ENCODE measurements at places on chromosomes 16 and 17.
A peak's percentile ranks its signal among the peaks of the same experiment; 100 is the strongest.

DNA sequence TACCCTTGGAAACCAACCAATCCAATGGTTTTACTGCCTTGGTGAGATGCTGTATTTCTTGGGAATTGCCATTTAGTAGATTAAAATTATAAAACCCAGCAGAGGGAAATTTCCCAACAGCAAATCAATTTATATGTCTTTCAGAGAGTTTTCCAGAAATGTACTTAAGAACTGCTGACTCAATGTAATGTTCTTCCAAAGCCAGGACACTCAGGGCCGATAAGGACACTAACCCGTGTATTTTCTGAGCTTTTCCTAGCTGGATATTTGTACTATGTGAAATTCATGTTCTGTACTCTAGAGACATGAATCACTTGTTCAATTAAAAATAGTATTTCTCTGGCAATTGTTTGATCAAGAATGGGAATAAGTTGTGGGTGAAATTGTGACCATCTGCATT lies 121.4 kb downstream of the KCNJ2 start:
- no peak for DNase-seq

- no peak for DNase-seq
Observed at GRCh38 chr17:44547625-44548267, 9.5 kb upstream of the FZD2 start.

- no peak for DNase-seq
Observed at GRCh38 chr17:9475101-9475658, 100.4 kb downstream of the STX8 start.

DNA sequence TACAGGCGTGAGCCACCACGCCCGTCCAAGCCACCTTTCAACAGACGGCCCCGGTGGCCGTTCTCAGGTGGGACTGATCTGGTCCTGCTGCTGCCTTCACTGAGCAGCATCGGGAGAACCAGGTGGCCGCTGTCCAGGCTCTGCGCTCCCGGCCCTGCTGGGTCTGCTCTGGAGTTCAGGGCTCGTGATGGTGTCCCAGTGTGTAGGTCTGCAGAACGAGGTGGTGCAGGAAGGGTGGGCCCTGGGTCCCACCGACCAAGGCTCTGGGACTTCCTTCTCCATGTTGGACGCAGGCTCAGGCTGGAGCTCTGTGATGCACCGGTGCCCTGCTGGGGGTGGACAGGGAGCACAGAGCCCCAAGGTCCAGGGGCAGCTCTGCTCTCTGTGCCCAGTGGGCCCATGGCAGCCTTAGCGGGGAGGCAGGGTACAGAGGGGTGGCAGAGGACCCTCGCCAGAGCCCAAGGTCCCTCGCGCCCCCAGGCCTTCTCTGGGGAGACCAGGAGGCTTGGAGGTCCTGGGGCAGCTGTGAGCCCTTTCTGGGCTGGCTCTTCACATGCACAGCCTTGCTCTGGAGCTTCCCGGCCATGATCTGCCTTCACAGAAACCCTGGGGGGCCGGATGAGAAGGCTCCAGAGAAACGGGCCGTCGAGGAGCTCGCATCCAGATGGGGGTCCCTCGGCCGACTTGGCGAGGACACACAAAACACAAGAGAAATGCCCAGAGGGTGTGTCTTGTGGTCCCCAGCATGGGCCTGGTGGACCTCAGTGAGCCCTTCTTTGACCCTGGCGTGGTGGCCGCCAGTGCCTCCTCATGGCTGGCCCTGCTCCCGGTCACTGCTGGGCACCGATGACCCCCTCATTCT lies 26.9 kb upstream of the BAHCC1 start:
- no peak for DNase-seq

GRCh38 chr17:69608808-69609472 lies 194.4 kb downstream of the MAP2K6 start:
- DNase-seq = peak; percentile 96

DNA sequence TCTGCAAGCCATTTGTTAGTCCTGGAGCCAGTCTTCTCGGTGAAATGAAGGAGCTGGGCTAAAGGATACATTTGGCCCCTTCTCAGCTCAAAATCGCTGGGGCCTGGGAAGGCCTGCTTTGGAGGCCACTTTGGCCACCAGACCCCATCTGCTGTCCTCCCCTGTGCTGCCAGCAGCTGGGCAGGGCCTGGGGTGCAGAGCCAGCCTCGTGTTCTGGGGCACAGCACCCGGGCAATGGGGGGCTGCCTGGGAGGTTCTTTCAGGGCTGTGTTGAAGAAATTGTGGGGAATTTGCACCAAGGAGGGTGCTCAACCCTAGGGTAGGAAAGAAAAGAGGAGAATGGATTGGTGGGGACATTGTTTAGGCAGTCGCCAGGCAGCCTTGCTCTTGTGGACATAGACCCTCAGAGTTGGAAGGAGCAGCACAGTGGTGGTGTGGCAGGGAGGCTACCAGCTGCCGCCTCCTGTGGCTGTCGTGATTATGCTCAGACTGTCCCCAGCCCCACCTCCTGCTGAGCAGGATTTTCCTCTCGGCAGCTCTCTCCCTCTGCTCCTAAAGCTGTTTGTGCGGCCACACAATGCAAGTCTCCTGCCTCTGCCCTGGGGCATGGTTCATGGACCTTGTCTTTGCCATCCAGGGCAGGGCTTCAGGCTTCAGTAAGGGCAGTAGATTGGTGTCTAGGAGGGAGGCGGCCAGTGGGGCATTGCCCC lies 174.8 kb downstream of the NTN1 start:
- no peak for DNase-seq

- no peak for DNase-seq
Observed at GRCh38 chr16:3148256-3149192, 13.7 kb downstream of the ZNF213 start.

Data from IMR-90 (cell line).